ENCODE measurements at places on chromosomes 5 and 9.
A peak's percentile ranks its signal among the peaks of the same experiment; 100 is the strongest.

DNA sequence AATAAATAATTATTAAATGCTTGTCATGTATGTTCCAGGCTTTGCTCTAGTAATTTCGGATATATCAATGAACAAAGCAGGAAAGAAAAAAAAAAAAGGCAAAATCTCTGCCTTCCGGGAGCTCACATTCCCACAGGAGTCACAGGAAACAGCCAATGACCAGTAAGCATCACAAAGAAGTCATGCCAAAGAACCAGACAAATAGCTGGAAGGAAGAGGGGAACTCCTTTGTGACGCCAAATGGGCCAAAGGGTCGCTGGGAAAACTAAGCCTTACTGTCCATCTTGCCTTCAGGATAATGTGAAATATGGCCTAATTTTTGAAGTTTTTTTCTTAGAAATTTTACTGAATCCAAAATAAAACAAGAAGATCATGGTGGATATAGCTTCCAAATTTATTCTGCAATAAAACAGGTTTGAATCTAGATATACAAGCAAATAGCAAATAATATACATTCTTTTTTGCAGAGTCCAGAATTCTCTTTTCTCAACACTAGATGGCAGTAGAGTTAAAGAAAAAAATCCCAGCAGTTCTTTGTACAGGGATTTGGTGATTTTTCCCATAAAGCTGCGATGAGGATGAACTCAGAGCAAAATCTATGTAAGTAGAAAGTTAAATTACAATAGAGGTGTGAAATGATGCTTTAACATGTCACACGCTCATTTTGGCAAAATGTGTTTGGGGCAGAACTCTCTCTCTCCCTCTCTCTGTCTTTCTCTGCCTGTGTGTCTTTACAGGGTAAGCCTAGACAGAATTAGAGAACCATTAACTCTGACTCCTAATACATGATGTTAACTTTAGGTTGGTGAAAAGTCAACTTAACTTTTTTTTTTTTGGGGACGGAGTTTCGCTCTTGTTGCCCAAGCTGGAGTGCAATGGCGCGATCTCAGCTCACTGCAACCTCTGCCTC, 60.0 kb upstream of the TUT7 start:
- peak; percentile 62 for DNase-seq

GRCh38 chr9:20353524-20353923, 268.8 kb downstream of the MLLT3 start:
- DNase-seq = no peak

DNA sequence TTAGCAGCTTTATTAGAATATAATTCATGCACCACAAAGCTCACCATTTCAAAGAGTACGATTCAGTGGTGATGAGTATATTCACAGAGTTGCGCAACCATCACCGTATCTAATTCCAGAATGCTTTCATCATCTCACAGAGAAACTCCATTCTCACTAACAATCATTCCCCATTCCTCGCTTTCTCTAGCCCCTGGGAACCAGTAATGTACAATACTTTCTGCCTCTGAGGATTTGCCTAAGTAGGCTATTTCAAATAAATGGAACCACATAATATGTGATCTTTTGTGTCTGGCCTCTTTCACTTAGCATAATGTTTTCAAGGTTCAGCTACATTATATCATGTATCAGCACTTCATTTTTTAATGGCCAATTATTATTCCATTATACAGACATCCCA, 145.1 kb upstream of the ADAMTS16 start:
- DNase-seq = peak; percentile 83

GRCh38 chr5:3100921-3101551, 349.6 kb upstream of the IRX2 start:
- DNase-seq = no peak

- peak; percentile 28 for DNase-seq
Observed at GRCh38 chr5:60597572-60598320, 102.2 kb downstream of the DEPDC1B start.

GRCh38 chr5:142981886-142982820, 212.0 kb downstream of the ARHGAP26 start:
- peak; percentile 79 for DNase-seq

DNA sequence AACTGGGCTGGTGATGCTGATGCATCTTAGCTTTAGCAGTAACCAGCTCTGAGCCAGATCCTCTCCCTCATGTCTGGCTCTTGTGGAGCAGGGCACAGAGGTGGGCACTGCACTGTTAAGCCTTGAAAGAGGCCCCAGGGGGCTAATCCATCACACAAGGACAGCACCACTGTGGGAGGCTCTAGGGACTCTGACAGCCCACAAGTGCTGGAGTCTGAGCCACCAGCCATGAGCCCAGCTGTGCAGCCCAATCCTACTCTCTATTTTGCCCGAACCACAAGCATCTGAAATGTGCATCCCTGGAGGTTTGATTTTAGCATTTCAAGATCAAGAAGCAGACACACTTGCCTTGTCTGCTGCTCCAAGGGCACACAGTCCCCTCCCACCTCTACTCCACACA, 407.1 kb upstream of the TRPC7 start:
- no peak for DNase-seq

DNA sequence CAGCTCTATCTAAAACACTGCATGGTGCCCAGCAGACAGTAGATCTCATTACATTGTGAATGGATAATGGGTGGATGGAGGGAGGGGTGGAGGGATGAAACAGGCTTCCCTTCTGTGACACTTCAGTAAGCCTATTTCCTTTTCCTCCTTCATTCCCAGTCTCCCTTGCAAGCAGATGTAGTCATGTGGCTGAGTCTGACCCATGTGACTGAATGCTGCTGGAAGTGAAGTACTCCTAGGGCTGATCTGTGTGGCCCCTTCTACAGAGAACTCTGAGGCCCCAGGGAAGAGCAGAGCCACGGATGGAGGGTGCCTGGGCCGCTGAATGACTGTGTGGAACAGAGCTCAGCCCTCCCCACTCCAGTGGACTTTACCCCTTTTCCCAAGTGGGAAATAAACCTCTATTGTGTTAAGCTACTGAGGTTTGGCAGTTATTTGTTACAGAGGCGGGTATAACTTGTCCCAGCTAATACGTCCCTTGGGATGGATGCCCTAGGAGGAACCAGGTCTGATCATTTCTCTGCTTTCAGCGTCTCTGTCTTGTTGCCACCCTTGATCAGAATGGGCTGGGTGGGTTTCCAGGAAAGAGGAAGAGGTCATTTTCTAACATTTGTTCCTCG, 176.1 kb upstream of the MVB12B start:
- no peak for DNase-seq

- no peak for DNase-seq
Observed at GRCh38 chr5:39315995-39316394, 48.3 kb downstream of the C9 start.

DNA sequence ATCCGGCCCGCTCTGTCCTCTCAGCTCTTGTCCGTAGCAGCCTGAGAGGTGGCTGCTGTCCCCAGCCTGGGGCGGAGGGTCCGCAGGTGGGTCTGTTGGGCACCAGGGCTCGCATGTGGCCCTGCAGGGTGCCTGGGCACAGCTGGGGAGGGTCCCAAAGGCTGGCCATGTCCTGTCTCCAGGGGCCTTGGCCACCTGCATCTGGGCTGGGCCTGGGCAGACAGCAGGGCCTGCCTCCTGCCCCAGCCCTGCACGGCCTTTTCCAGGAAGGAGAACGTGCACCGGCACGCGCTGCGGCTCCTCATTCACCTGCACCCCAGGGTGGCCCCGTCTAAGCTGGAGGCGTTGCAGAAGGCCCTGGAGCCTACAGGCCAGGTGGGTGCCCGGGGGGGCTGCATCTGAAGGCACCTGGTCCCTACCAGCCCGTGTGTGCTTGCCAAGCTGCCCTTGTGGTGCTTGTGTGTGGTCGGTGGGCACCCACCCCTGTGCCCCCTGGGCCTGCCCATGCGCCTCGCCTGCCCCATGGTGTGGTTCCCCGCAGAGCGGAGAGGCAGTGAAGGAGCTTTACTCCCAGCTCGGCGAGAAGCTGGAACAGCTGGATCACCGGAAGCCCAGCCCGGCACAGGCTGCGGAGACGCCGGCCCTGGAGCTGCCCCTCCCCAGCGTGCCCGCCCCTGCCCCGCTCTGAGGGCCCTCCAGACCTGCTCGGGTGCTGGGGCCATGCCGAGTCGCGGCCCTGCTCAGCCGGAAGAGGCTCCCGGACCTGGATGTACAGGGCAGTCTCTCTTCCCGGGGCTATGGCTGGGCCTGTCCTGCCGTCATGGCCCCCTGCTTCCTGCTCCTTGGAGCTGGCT, 5.1 kb upstream of the TOR4A start:
- DNase-seq = no peak

GRCh38 chr9:109100543-109101201, 19.1 kb downstream of the TMEM245 start:
- DNase-seq = no peak

- DNase-seq = no peak
Observed at GRCh38 chr9:114898741-114899140, 31.6 kb downstream of the TNFSF8 start.

DNA sequence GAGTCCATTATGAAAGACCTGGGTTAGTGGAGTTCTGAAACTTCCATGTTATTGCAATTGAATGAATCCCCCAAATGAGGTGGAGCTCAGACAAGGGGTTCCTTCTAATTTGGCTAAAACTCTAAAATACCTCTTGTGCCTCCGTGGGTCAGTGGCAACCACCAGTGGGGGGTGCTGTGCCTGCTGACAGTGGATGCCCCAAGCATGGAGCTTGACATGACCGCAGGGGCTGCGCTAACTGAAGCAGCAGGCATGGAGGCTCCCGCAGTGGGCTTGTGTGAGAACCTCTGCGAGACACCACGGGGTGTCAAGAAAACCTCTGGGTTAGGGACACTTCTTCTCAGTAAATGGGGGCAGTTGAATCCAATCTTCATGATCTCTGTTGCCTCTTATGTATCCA, 200.5 kb downstream of the DRD1 start:
- DNase-seq = no peak

DNA sequence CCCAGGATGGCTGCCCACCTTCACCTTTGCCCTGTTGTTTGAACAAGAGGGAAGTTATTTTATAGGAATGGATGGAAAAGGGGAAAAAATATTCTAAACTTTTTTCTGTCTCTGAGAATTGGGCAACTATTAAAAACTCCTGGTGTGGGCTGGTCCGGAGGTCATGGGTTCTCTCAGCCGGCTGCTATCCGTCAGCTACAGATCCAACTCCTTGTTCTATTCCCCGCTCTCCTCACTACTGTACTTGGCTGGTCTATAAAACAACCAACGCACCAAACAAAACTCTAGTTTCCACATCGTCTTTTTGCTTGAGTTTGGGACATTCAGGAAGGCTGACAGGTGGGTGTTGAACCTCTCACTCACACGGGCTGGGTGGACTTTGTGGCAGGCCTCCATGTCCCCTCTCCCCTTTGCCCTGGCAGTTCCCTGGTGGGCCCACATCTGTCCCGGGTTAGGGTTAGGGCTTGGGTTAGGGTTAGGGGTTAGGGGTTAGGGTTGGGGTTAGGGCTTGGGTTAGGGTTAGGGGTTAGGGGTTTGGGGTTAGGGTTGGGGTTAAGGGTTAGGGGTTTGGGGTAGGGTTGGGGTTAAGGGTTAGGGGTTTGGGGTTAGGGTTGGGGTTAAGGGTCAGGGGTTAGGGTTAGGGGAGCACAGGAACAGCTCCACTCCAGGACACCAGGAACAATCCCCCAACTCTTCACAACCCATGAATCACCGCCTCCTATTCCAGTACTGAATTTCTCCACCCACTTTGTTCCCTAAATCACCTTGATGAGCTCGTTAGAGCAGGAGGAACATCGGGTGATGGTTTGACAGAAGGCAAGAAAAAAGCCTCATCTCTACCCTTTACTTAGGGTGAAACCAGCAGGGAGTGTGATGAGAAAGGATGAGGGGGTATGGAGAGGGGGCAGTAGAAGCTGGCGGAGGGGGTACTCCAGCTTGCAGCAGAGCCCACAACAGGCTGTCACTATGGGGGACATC, 302.1 kb upstream of the IRX4 start:
- DNase-seq = no peak

DNA sequence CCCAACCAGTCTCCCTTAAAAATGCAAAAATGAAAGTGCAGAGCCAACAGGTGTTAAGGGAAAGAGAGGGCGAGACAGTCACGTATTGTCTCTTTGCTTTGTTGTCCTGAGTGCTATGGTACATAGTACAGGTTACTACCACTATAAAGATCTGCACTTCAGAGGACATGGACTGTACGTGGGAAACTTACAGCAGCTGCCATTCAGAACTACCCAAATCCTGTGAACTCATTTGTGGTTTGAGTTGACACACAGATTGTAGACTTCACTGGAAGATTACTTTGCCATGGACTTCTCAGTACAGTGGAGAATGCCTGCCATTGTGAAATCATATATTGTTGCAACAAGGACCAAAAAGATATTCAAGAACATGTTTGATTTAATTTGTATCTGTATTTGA, 34.8 kb downstream of the FBXO38 start:
- DNase-seq = no peak
